Psoas muscle (tissue), 8 donors: ENCODE measurements at places on chromosomes 3 and 15. TPM values are rescaled to one million over a fixed set of nuclear protein-coding genes. Genes with fewer than 3 reads are reported as not detected.

ALAS1 gene
- polyA plus RNA-seq, result 138 TPM

BFSP2 gene
- polyA plus RNA-seq, result not detected

PRICKLE2 gene
- polyA plus RNA-seq, result 0.34 TPM

GNB4 gene
- polyA plus RNA-seq, result 1.3 TPM

FAM81A gene
- 1.4 TPM for polyA plus RNA-seq

- H3K27ac ChIP-seq, result no peak overlapping the region
- no peak for DNase-seq
- no peaks in the 10 kb centered on the region for H3K27me3 ChIP-seq
- H3K4me1 ChIP-seq, result no peaks in the 10 kb centered on the region
Measured at GRCh38 chr15:43251185-43251870, 15.4 kb downstream of the TGM5 start.

DNA sequence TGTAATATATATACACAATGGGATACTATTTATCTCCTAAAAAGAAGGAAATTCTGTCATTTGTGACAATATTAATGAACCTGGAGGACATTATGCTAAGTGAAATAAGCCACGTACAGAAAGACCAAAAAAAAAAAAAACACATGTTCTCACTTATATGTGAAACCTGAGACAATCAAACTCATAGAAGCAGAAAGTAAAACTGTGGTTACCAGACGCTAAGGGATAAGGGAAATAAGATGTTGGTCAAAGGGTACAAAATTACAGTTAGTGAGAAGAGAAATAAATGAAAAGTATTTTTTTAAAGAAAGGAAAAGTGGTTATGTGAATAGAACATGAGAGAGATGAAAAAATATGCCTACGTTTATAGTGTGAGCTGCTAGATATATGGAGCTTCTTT lies 101.1 kb downstream of the CPNE4 start:
- no peak for DNase-seq
- H3K4me3 ChIP-seq, result no peak overlapping the region
- H3K27me3 ChIP-seq, result no peaks in the 10 kb centered on the region
- H3K36me3 ChIP-seq, result no peaks in the 10 kb centered on the region
- H3K27ac ChIP-seq, result no peak overlapping the region

- no peaks in the 10 kb centered on the region for H3K36me3 ChIP-seq
- H3K27me3 ChIP-seq, result no peaks in the 10 kb centered on the region
- peaks cover 21% of the 10 kb centered on the region for H3K4me1 ChIP-seq
- H3K4me3 ChIP-seq, result peak overlapping the region; percentile 50
- DNase-seq, result no peak
Measured at GRCh38 chr15:99306694-99307338, 55.5 kb downstream of the LRRC28 start.

GRCh38 chr3:186937017-186937875 lies 6.9 kb downstream of the ST6GAL1 start:
- H3K27me3 ChIP-seq, result no peaks in the 10 kb centered on the region
- no peaks in the 10 kb centered on the region for H3K36me3 ChIP-seq
- no peak overlapping the region for H3K4me3 ChIP-seq

GRCh38 chr3:130925628-130926027 lies 31.7 kb downstream of the ATP2C1 start:
- H3K36me3 ChIP-seq, result no peaks in the 10 kb centered on the region
- no peak for DNase-seq

DNA sequence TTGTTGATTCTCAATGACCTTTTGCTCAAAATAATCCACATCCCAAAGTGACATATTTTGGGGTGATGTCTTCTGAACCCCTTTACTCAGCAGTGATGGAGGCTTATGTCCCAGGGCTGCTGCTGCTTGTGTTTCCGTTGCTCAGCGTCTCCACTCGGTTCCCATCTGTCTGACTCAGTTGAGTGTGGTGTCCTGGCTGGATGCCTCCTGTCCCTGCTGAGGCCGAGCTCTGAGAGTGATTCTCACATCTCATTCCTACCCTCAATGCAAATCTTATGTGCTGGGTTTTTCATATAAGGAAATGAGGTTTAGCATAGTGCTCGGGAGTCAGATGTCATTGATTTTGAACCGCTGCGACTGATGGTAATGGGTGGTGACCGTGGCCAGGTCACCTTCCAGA lies 247.4 kb downstream of the GABRG3 start:
- H3K27ac ChIP-seq, result no peak overlapping the region
- no peak for DNase-seq
- H3K4me1 ChIP-seq, result no peaks in the 10 kb centered on the region
- H3K27me3 ChIP-seq, result no peaks in the 10 kb centered on the region
- no peaks in the 10 kb centered on the region for H3K36me3 ChIP-seq

GRCh38 chr3:171977441-171977840 lies 61.9 kb upstream of the FNDC3B start:
- no peak for DNase-seq
- no peaks in the 10 kb centered on the region for H3K36me3 ChIP-seq
- no peak overlapping the region for H3K27ac ChIP-seq

- no peak overlapping the region for H3K4me3 ChIP-seq
- no peaks in the 10 kb centered on the region for H3K27me3 ChIP-seq
- no peak for DNase-seq
- H3K4me1 ChIP-seq, result peaks cover 27% of the 10 kb centered on the region
- H3K27ac ChIP-seq, result no peak overlapping the region
- H3K36me3 ChIP-seq, result no peaks in the 10 kb centered on the region
Measured at GRCh38 chr3:66361356-66361755, 139.5 kb downstream of the LRIG1 start.

- H3K27me3 ChIP-seq, result no peaks in the 10 kb centered on the region
- no peak for DNase-seq
- H3K27ac ChIP-seq, result no peak overlapping the region
- H3K4me3 ChIP-seq, result no peak overlapping the region
- no peaks in the 10 kb centered on the region for H3K4me1 ChIP-seq
Measured at GRCh38 chr15:61743345-61743909, 316.8 kb downstream of the VPS13C start.

GRCh38 chr3:72214066-72214951 lies 429.4 kb upstream of the PROK2 start:
- no peaks in the 10 kb centered on the region for H3K27me3 ChIP-seq
- no peak overlapping the region for H3K4me3 ChIP-seq

- DNase-seq, result no peak
- H3K4me1 ChIP-seq, result no peaks in the 10 kb centered on the region
- no peaks in the 10 kb centered on the region for H3K27me3 ChIP-seq
- H3K4me3 ChIP-seq, result no peak overlapping the region
Measured at GRCh38 chr3:65352951-65353350, 665.2 kb upstream of the ADAMTS9 start.

DNA sequence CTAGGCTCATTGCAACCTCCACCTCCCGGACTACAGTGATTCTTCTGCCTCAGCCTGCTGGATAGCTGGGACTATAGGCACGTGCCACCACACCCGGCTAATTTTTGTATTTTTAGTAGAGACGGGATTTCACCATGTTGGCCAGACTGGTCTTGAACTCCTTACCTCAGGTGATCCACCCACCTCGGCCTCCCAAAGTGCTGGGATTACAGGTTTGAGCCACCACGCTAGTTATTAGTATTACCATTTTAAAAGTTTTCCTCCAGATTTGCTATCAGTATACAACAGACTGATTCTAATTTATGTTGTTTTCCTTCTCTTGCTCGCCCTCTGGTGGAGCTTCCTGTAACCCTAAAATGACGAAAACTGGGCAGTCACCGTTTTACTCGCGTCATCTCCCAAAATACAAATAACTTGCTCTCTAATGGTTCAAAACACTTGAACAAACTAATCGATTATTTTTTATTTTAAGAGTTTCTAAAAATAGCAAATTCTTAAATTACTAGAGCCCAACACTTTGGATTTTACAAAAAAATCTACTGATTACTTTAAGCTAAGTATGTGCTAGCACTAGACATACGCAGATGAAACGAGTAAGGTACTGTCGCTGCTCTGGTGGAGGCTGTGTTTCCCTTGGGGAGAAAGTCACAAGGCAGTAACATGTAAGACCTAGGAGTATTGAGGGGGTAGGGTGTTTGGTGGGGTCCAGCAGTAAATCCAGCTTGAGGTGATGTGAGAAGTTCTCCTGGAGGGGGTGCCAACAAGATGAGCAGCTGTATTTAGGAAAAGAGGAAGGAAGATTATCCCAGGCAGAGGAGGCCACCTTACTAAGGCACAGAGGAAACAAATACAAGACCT lies 203.3 kb downstream of the MBNL1 start:
- H3K36me3 ChIP-seq, result no peaks in the 10 kb centered on the region
- peak; percentile 50 for DNase-seq
- H3K27me3 ChIP-seq, result no peaks in the 10 kb centered on the region
- no peaks in the 10 kb centered on the region for H3K4me1 ChIP-seq

DNA sequence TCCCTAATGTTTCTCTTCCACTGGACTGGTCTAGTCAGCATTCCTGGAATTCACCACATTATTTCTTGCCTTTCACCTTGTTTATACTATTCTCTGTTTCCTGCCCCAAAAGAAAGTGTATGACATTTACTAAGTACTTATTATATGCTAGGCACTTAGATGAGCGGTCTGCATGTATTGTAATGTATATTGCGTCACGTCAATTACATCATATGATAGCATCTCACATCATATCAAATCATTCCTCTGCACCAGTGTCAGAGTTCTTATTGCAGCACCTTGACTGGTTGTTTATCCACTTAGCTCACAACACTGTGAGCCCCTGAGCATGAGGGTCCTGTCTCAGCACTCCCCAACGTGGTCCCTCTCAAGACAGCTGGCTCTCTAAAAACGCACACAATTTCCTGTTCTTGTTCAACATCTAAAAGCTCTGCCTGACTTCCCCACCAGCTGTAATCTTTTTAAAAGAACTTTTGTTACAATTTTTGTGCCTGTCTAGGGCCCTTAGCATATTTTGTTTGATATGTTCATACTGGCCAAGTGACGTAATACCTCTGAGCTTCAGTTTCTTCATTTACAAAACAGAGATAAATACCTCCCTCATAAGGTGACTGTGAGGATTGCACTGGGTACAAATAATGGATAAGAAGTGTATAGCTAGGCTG lies 58.8 kb downstream of the ARHGAP31 start:
- peaks cover 10% of the 10 kb centered on the region for H3K4me1 ChIP-seq
- no peak overlapping the region for H3K27ac ChIP-seq
- no peaks in the 10 kb centered on the region for H3K36me3 ChIP-seq
- no peaks in the 10 kb centered on the region for H3K27me3 ChIP-seq
- no peak overlapping the region for H3K4me3 ChIP-seq

DNA sequence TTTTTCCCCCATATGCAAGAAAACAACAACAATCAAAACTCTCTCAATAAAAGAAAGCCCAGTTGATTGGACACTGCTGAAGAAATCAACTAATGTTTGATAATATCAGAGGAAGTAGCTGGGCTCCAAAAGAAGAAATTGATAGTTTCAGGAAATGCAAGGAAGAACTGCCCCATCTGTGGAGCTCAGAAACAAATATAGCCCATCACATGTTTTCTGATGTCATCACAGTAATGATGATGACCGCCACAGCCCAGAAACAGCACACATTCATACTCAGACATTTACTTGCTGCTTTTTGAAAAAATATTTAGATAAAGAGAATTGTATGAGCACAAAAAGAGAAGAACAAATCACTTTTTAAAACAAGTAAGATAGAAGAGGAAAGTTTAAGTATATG lies 67.6 kb downstream of the GOLIM4 start:
- peaks cover 80% of the 10 kb centered on the region for H3K36me3 ChIP-seq
- peaks cover 11% of the 10 kb centered on the region for H3K4me1 ChIP-seq
- H3K4me3 ChIP-seq, result no peak overlapping the region
- no peak for DNase-seq

DNA sequence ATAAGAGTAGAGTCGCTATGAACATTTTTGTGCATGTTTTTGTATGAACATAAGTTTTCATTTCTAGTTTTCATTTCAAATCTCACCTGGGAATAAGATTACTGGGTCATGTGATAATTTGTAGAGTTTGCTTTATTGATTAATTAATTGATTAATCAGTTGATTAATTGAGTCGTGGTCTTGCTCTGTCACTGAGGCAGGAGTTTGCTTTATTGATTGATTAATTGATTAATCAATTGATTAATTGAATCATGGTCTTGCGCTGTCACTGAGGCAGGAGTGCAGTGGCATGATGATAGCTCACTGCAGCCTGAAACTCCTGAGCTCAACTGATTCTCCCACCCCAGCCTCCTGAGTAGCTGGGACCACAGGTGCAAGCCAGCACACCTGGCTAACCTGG lies 111.6 kb downstream of the TCF12 start:
- no peak overlapping the region for H3K4me3 ChIP-seq
- H3K27ac ChIP-seq, result no peak overlapping the region
- no peaks in the 10 kb centered on the region for H3K27me3 ChIP-seq
- DNase-seq, result no peak
- H3K4me1 ChIP-seq, result peaks cover 39% of the 10 kb centered on the region

GRCh38 chr3:54056521-54056920 lies 65.8 kb upstream of the CACNA2D3 start:
- no peaks in the 10 kb centered on the region for H3K36me3 ChIP-seq
- no peak overlapping the region for H3K4me3 ChIP-seq
- H3K27ac ChIP-seq, result no peak overlapping the region
- no peak for DNase-seq
- no peaks in the 10 kb centered on the region for H3K27me3 ChIP-seq

DNA sequence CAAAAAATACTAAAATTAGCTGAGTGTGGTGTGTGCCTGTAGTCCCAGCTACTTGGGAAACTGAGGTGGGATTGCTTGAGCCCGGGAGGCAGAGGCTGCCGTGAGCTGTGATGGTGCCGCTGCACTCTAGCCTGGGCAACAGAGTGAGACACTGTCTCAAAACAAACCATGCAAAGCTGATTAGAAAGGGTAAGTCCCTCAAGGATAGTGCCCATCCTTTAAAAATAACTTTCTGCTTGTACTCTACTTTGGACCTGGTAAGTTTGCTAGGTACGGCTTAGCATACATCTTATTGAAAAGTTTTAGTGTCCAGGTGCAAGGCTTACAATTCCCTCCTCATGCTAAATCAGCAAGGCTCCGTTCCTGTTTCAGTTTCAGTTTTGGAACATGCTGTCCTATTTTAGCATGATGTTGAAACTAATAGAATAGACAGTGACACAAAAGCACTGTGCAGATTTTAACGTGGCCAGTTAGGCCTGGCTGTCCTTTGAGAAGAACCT lies 21.4 kb downstream of the FEM1B start:
- no peak for DNase-seq
- peak overlapping the region; percentile 42 for H3K4me3 ChIP-seq
- H3K4me1 ChIP-seq, result peaks cover 40% of the 10 kb centered on the region
- H3K36me3 ChIP-seq, result no peaks in the 10 kb centered on the region
- no peaks in the 10 kb centered on the region for H3K27me3 ChIP-seq
- no peak overlapping the region for H3K27ac ChIP-seq

GRCh38 chr15:38699633-38700230 lies 135.1 kb upstream of the RASGRP1 start:
- no peaks in the 10 kb centered on the region for H3K4me1 ChIP-seq
- H3K36me3 ChIP-seq, result no peaks in the 10 kb centered on the region
- no peak overlapping the region for H3K27ac ChIP-seq
- peak; percentile 56 for DNase-seq

- DNase-seq, result no peak
- H3K27ac ChIP-seq, result no peak overlapping the region
- no peaks in the 10 kb centered on the region for H3K36me3 ChIP-seq
- peak overlapping the region; percentile 60 for H3K4me3 ChIP-seq
Measured at GRCh38 chr3:71304684-71305083, 278.8 kb downstream of the FOXP1 start.

- no peak overlapping the region for H3K4me3 ChIP-seq
- no peak for DNase-seq
- H3K27me3 ChIP-seq, result no peaks in the 10 kb centered on the region
- H3K4me1 ChIP-seq, result no peaks in the 10 kb centered on the region
- no peaks in the 10 kb centered on the region for H3K36me3 ChIP-seq
Measured at GRCh38 chr3:101195951-101196713, 124.2 kb downstream of the IMPG2 start.

GRCh38 chr3:82012775-82013174 lies 251.3 kb upstream of the GBE1 start:
- no peak overlapping the region for H3K4me3 ChIP-seq
- no peak for DNase-seq
- H3K27ac ChIP-seq, result no peak overlapping the region
- no peaks in the 10 kb centered on the region for H3K27me3 ChIP-seq
- no peaks in the 10 kb centered on the region for H3K36me3 ChIP-seq
